A549 treated with RU486 at 1 μM for 4 hours (cell line): ENCODE measurements at places on chromosomes 11 and 22. TPM values are rescaled to one million over a fixed set of nuclear protein-coding genes. Genes with fewer than 3 reads are reported as not detected.

TBX10 gene
- total RNA-seq, result not detected in 5 replicates

EIF1AD gene
- 38.9 to 45.8 TPM (median 39.4 TPM) in 5 replicates for total RNA-seq

KCTD17 gene
- 20.8 to 26.1 TPM (median 23.2 TPM) in 5 replicates for total RNA-seq

UCP3 gene
- 1.1 to 2.0 TPM (median 1.3 TPM) in 5 replicates for total RNA-seq

ARHGEF17 gene
- 8.5 to 14.0 TPM (median 10.4 TPM) in 5 replicates for total RNA-seq

DRICH1 gene
- total RNA-seq, result not detected in 5 replicates

CRYBB3 gene
- not detected in 5 replicates for total RNA-seq

FIBIN gene
- not detected in 5 replicates for total RNA-seq

CDC42BPG gene
- 0.95 to 1.9 TPM (median 1.5 TPM) in 5 replicates for total RNA-seq
